ENCODE measurements at places on chromosomes 6 and 20.
A peak's percentile ranks its signal among the peaks of the same experiment; 100 is the strongest.

DNA sequence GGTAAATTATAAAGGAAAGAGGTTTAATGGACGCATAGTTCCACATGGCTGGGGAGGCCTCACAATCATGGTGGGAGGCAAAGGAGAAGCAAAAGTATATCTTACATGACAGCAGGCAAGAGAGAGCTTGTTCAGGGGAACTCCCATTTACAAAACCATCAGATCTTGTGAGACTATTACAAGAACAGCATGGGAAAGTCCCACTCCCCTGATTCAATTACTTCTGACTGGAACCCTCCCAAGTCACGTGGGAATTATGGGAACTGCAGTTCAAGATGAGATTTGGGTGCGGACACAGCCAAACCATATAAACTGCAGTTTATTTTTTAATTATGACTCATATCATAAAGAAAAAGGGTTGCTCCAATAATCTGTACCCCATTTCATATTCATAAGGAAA, 22.3 kb upstream of the HLA-DQA2 start:
- DNase-seq, result no peak

DNA sequence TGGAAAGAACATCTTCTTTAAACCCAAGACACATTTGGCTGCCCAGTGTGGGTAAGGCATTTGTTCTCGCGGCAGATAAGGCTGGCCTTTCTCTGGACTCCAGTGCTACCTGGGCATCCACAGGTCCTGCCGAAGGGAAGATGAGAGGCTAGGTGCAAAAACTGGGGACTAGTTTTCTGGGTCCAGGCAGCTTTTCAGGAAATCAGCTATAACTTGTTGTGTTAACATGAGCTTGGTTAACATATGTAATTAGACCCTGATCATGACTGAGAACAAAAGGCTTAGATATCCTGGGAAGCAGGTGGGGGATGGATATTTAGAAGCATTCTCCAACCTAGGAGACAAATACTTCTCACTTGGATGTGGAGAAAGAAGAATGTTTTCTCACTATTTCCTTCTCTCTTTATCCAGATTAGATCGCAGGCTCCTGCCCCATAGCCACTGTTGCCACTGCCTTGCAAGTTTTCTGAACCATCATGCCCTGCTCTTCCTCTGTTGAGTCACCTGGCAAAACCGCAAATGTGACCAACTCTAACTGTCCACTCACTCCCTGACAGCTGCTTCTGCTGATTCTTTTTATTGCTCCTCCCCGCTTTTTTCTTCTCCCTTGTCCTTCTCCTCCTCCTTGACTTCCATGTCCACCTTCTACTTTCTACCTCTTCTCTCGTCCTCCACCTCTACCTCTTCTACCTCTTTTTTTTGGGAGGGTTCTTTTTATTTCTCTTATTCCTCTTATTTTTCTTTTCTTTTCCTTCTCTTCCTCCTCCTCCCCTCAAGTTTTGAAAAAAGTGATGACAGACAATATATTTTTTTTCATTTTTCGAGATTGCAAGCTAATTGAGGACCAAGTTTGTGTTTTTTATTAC, 258.1 kb downstream of the UTRN start:
- DNase-seq, result peak; percentile 20

DNA sequence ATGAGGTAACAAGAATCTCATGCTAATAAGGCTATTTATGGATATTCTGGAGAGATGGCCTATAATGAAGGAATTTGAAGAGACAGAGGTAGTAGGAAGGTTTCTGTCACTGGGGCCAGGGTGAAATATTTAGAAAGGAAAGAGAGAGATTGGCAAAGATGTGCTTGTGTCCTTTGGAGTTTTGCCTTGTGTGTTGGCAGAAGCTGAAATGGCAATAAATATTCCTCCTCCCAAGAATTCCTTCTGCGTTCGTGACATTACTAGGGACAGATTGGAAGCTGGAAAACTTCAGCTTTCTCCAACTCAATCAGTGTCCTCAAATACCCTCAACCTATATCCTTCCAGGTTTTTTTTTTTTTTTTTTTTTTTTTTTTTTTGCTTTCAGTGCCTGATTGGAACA, 6.3 kb downstream of the SAMD5 start:
- no peak for DNase-seq

- peak; percentile 14 for DNase-seq
Observed at GRCh38 chr20:7696311-7696710, 243.9 kb downstream of the HAO1 start.

- DNase-seq, result no peak
Observed at GRCh38 chr6:97658090-97658489, 375.1 kb upstream of the MMS22L start.

GRCh38 chr20:59518881-59519706, 85.2 kb upstream of the PHACTR3 start:
- DNase-seq, result peak; percentile 67

DNA sequence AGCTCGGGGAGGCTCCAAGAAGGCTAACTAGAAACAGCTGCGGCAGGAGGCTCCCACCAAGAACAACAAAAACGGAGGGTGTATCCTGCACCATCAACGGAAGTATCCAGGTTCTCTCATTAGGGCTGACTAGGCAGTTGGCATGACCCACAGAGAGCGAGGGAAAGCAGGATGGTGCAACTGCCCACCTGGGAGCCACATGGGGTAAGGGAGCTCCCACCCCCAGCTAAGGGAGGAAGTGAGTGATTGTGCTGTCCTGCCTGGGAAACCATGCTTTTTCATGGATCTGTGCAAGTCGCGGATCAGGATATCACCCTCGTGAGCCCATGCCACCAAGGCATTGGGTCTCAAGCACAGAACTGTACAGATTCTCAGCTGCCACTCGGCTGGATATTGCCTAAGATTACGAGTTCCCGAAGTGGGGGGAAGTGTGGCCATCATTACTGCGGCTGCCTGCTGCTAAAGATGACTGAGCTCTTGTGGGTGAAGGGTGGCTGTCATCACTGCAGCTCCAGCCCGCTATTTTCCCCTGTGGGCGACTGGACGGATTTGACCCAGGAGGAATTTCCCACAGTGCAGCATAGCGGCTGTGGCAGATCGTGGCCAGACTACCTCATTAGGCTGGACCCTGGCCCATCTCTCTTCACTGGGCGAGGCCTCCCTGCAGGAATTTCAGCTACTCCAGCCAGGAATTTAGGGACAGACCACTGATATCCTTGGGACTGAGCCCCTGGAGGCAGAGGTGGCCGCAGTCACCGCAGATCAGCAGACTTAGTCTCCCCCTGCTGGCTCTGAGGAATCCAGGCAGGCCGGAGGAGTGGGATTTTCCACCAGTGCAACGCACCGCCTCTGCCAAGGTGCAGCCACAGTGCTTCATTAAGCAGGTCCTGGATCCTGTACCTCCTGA, 515.7 kb downstream of the FRK start:
- DNase-seq, result no peak

DNA sequence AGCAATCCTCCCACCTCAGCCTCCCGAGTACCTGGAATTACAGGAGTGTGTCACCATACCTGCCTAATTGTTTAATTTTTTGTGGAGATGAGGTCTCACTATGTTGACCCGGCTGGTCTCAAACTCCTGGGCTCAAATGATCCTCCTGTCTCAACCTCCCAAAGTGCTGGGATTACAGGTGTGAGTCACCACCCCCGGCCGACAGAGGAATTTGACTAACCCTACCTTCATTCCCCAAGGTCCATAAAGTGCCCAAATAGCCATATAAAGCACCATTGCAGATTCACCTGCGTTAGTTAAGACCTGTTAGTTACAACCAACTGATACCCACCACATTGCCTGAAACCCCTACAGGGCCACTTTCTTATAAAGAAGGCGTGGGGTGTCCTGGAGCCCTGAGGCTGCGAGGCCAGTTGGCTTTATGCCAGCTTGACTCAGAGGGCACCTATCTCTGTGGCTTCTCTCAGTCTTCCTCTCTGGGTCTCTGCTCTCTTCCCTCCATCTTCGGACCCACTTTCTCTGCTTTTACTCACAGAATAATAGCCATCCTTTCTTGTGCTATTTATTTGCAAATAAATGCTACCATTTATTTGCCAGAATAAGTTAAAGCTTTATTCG, 65.6 kb downstream of the SLC2A10 start:
- DNase-seq, result no peak
